A549 treated with CpdA at 1 μM for 4 hours (cell line): ENCODE measurements at places on chromosomes 12 and 14. TPM values are rescaled to one million over a fixed set of nuclear protein-coding genes. Genes with fewer than 3 reads are reported as not detected.

NGB gene
- not detected in 5 replicates for total RNA-seq

TMEM229B gene
- total RNA-seq, result 0.17 to 0.57 TPM (median 0.24 TPM) in 5 replicates

PIANP gene
- 0.43 to 1.0 TPM (median 0.87 TPM) in 5 replicates for total RNA-seq

CPSF2 gene
- 35.3 to 44.8 TPM (median 41.5 TPM) in 5 replicates for total RNA-seq

SDR9C7 gene
- total RNA-seq, result 0.05 TPM in 1 of 5 replicates, not detected in the others

SIX6 gene
- not detected in 5 replicates for total RNA-seq

SMCO2 gene
- total RNA-seq, result 0.13 to 0.50 TPM (median 0.24 TPM) in 5 replicates

ABCC9 gene
- total RNA-seq, result 0.01 TPM in 1 of 5 replicates, not detected in the others

ING4 gene
- 12.4 to 18.9 TPM (median 17.0 TPM) in 5 replicates for total RNA-seq

COA8 gene
- 45.8 to 56.3 TPM (median 53.6 TPM) in 5 replicates for total RNA-seq

PSMB5 gene
- total RNA-seq, result 301 to 337 TPM (median 325 TPM) in 5 replicates

AKAP5 gene
- total RNA-seq, result 0.25 to 0.44 TPM (median 0.35 TPM) in 5 replicates

FAM161B gene
- total RNA-seq, result 1.5 to 2.2 TPM (median 1.8 TPM) in 5 replicates

SERPINA6 gene
- total RNA-seq, result 0.59 to 1.1 TPM (median 0.94 TPM) in 5 replicates

ETNK1 gene
- total RNA-seq, result 29.3 to 42.8 TPM (median 35.3 TPM) in 5 replicates

LALBA gene
- total RNA-seq, result not detected in 5 replicates

TBX5 gene
- not detected in 5 replicates for total RNA-seq

B4GALNT3 gene
- total RNA-seq, result 0.29 to 0.74 TPM (median 0.58 TPM) in 5 replicates

STXBP6 gene
- 1.7 to 2.5 TPM (median 2.2 TPM) in 5 replicates for total RNA-seq

TMEM233 gene
- total RNA-seq, result 0.06 to 0.12 TPM (median 0.07 TPM) in 5 replicates

PLCZ1 gene
- total RNA-seq, result not detected in 5 replicates

POTEG gene
- total RNA-seq, result not detected in 5 replicates

RPGRIP1 gene
- total RNA-seq, result 0.21 to 0.51 TPM (median 0.34 TPM) in 5 replicates

GPR162 gene
- 0.31 to 0.54 TPM (median 0.42 TPM) in 5 replicates for total RNA-seq

SLC6A13 gene
- total RNA-seq, result 0.21 to 0.66 TPM (median 0.51 TPM) in 4 of 5 replicates, not detected in the other

COX6A1 gene
- total RNA-seq, result 629 to 874 TPM (median 817 TPM) in 5 replicates

AQP2 gene
- total RNA-seq, result not detected in 5 replicates

HHIPL1 gene
- total RNA-seq, result 0.19 to 0.25 TPM (median 0.22 TPM) in 5 replicates

NELL2 gene
- 0.16 to 0.30 TPM in 2 of 5 replicates, not detected in the others for total RNA-seq
